Stimulated activated CD4-positive, alpha-beta T cell treated with anti-CD3 and anti-CD28 coated beads, Interleukin-2, amount 100 ng/mL, for 48 hours (primary cell): ENCODE measurements at places on chromosomes 6 and 20.

DNA sequence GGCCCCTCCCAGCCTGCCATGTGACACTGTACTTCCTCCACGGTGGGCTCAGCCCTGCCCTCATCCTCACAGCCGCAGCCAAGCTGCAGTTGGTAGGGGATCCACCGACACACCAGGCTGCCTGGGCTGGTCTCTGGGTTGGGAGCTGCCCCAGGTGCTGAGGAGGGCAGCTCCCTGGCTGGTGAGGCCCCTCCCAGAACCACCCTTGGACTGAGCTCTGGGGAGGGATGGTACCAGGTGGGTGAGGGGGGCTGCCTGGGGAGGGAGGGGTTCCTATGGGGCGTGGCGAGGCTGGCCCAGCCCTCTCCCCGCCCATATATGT, 185 bp upstream of the TNFRSF6B start:
- no peak for DNase-seq

GRCh38 chr6:111579816-111580215, 25.9 kb downstream of the TRAF3IP2 start:
- DNase-seq: no peak

DNA sequence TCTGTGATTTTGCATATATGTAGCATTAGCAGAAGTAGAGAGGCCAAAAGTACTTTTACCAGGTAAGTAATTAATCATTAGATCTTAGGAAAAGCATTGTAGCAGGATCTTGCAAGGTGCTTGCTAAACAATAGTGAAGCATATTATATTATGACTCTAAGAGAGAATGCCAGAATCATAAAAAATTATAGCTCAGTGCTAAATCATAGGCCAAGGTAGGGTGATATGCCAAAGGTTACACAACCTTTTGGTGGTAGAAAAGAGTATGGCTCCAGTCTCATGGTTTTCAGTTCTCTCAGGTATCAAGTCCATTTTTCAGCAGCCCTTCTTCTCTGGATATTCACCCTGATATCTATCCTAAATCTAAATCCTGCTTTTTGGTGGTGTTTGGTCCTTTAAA, 16.9 kb upstream of the TMEM30A start:
- no peak for DNase-seq

GRCh38 chr20:36205026-36205425, 31.3 kb upstream of the AAR2 start:
- DNase-seq: no peak

DNA sequence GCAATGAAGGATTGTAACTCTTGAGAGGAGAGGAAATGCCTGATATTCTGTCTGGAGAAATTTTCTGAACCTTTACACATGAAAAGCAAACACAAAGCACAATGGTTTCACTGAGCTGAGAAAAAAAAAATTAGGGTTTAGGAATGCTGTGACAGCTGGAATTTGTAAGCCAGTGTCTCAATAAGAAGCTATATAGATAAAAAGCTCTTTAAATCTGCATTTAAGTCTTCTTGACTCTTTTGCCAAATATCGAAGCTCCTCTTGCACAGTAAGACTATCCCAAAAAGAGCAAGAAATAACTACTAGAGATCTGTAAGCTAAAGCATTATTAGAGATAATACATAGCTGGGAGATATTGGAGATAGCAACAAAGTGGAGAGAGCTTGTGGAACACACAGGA, 1334.0 kb upstream of the CITED2 start:
- DNase-seq: no peak

DNA sequence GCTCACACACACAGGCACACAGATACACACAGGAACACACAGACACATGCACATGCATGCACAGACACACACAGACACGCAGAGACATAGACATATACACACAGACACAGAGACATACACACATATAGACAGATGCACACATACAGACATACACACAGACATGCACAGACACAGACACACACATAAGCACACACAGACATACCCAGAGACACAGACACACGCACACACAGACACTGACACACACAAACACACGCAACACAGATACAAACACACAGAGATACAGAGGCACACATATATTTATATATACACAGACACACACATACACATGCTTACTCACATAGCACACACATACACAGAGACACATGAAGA, 158.4 kb downstream of the LY86 start:
- DNase-seq: no peak

GRCh38 chr20:61126369-61127195, 125.5 kb upstream of the CDH4 start:
- no peak for DNase-seq

DNA sequence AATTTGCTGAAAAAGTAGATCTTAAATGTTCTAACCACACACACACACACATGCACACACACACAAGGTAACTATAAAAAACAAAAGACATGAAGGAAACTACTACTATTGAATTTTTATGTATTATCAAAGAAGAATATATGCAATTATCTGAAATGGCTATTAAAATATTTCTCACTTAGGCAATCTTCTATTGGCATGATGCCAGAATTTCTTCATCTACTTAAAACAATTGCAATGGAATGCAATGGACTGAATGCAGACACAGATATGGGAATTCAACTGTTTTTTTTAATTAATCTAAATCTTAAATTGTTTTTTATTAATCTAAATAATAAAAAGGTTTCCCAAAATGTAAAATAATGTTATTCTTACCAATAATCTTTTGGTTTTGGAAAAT, 152.6 kb upstream of the SMLR1 start:
- no peak for DNase-seq

- DNase-seq: no peak
These were observed 29.7 kb downstream of the GJA1 start for GRCh38 chr6:121465101-121465500.

DNA sequence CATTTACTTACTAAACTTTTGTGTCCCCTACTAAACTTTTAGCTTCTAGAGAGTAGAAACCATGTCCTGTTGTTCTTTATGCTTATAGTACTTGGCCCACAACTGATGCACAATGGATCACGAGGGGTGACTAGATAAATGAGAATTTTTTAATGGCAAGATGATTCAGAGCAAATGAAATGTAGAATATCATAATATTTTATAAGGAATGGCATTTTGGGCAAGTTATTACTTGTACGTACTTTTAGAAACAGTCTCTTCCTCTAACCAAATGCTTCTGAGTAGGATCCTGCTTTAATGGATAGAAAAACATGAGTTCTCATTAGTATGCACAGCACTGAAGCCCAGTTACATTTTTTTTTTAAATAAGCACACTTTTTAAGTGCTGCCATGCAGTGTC, 336.3 kb downstream of the NRN1 start:
- DNase-seq: no peak

DNA sequence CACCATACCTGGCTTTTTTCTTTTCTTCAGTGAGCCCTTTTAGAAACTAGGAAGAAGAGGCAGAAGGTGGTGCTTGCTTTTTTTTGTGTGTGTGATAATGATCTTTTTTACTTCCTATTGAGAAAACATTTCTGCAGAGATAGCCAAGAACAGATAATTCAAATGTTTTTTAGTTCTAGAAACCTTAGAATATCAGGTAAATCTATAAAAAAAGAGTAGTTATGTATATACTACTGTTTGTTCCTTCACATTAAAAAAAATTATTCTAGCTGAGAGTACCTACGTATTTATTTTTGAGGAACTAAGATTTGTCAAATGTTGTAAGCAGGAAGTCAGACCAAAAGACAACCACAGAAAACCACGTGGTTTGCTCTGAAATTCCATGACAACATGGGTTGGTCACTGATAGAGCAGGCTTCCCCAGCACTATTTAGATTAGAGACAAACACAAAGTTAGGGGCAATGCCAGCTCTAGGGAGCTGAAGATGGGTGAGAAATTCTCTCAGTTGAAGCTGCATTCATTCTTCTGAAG, 12.8 kb downstream of the STK4 start:
- DNase-seq: peak; percentile 36

DNA sequence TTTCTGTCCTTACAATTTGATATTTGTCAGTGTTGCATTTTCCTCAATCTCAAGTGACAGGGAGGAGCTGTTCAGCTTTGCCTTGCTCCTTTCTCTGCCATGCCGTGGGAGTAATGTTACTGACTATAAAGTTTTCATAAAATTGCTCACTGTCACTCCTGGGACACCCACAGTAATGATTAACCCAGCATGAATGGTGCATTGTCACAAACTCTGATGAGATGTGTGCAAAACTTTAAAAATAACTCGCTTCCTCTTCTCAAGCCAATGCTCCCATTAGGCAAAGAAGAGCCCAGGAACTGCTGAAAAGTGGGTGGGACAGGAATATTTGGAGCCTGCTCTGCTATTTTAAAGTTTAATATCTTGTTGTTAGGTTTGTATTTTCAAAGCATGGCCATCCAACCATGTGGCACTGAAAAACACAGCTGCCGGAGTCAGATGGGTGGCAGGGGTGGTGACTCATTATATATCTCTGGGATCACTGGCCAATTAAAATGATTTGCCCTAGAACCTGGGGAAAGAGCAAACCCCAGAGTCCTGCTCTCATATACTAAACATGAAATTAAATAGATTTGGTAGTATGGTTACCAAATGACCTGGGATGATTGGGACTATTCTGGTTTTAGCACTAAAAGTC, 260.1 kb downstream of the BTBD3 start:
- DNase-seq: no peak

DNA sequence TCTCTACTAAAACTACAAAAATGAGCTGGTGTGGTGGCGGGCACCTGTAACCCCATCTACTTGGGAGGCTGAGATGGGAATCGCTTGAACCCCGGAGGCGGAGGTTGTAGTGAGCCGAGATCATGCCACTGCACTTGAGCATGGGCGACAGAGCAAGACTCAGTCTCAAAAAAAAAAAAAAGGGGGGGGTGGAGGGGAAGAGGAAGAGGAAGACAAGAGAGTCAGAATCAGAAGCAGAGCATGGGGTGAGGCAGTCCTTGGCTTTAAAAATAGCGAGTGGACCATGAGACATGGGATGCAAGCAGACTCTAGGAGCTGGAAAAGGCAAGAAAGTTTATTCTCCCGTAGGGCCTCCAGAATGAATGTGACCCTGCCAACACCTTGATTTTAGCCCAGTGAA, 3.9 kb upstream of the SLC9A8 start:
- no peak for DNase-seq

DNA sequence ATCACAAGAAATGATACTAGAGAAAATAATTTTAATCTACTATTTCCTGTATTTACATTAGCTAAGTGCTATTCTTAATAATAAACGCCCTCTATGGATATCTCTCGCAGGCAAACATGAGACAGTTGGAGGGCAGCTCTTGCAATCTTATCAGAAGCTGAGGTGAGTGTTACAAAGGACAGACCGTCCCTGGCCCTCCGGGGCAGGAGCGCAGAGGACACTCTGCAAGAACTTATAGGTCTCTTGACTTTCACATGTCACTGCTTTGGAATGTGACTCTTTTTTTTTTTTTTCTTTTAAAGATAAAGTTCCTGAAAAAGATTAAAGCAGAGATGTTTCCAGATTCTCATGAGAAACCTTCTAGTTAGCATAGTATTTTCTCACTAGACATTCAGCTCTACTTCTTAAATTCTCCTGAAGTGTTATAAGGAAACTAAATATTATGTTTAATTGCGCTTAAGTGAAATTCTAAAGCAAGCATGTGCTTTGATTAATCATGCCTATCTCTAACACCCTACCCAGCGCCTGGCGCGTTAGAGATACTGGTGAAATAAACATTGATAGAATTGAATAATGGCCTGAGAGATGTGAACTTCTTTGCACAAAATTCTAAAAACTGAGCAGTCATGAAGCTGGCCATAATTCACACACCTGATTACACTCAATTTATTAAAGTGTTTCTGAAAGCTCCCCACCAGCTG, 57.4 kb downstream of the SYTL3 start:
- no peak for DNase-seq

GRCh38 chr6:102742754-102743356, 1349.3 kb downstream of the GRIK2 start:
- DNase-seq: no peak

DNA sequence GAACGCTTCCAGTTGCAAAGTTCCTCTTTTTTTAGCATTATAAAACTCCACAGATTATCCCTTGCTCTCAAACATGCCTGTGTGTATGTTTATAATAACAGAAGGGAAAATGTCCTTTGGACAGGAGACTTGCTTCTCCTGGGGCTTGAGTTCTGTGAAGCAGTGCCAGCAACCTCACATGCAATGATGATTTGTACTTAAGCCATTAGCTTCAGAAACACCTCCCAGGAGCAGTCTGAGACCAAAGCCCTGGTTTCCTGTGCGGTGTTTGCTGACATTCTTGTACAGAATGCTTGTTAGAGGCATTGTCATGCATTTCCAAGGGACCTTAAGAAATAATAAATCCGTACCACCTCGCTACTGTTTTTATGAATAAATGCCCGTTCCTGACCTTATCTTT, 752.8 kb downstream of the CBLN4 start:
- DNase-seq: no peak

- DNase-seq: no peak
These were observed 123.0 kb downstream of the BANF2 start for GRCh38 chr20:17822540-17823408.

GRCh38 chr6:90941885-90942284, 355.0 kb upstream of the MAP3K7 start:
- DNase-seq: no peak

- no peak for DNase-seq
These were observed 1042.4 kb upstream of the FLRT3 start for GRCh38 chr20:15379681-15380296.

DNA sequence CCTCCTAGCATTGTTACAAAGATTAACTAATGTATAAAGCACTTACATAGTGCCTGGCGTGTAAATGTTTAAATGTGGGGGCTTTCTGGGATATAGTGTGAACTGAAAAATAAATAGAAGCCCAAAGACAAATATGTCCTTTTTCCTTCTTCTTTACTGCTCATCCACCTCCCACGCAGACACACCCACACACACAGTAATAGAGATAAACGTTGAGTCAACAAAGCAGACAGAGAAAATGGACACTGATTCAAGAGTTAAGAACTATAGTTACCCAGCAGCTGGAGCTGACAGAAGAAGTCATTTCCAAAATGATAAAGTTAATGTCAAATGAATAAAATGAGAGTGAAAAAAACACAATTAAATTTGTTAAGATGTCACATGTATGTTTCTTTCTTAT, 68.3 kb downstream of the FHL5 start:
- no peak for DNase-seq

DNA sequence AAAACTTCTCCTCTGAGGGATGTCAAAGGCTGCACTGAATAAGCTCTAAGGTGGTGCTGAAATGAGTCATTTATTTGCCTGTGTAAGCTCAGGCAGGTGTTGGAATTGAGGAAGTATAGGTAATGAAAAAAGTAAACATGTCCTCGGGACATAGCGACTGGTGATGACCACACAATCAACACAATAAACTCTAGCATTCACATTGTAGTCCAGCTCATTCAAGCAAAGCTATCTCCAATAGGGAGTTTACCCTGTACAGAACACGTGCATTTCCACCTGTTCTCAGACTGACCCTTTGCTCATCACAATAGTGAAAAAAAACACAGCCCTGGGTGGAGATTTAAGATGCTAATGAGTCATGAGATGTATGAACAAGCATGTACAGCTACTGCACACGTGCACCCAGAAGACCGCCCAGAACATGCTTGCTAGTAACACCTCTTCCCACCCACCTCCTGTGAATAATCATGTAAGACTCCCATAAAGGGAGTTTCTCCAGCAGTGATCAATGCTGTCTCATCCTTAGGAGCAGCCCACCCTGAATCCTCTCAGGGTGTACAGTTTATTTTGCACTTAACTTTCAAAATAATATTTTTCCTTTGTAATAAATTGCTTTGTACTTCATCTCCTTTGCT, 33.0 kb upstream of the POU5F1 start:
- DNase-seq: peak; percentile 55

- DNase-seq: no peak
These were observed 79.8 kb upstream of the FAM184A start for GRCh38 chr6:119158057-119158848.
